ENCODE measurements at places on chromosomes 12 and 14.

DNA sequence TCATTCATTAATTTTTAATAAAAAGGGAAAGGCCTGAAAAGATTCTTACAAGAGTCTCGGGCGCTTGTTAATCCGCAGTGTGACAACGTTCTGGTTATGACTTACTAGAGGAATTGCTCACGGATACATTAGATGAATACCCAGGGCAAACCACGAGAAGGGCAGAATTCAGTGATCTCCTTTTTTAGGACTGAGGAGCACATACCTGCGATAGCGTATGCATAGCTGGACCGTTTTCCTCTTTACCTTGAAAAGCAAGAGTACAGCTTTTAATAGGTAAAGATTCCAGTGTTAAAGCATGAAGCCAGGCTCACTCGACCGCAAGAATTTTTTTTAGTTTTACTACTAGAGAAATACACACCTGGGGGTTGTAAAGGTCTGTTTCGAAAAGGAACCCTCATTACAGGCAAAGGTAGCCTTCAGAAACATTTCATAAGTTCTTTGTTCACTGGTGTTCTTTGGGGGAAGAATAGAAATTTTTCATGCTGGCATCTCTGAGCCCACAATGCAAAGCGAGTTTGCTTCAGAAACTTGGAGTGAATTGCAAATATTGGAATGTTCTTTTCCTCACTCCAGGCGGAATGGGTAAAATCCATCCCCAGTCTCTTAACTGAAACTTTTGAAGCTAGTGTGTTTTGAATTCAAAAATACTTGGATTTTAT lies 953 bp downstream of the MAPK1IP1L start:
- DNase-seq: no peak

GRCh38 chr12:65747338-65747737 lies 76.9 kb upstream of the HMGA2 start:
- no peak for DNase-seq

GRCh38 chr14:72519543-72519942 lies 374.4 kb downstream of the DPF3 start:
- DNase-seq: no peak

DNA sequence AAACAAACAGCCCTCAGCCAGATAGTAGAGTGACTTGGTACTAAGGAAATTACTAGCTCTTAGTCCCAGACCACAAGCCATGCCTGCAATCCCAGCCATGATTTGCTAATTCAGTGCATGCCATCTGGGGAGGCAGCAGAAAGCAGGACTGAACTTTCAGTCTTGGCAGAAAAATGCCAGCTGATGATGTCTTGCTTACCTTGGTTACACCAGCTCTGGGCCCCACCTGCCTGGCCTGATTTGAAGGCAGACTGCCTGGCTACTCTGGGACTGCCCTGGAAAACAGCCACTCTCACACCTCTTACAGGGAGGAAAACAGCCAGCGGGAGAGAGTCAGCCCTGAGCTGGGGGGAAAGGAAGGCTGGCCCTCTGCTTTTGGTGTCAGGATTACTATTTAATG lies 4.6 kb upstream of the UNC119B start:
- DNase-seq: no peak

Measured in activated CD4-positive, alpha-beta memory T cell treated with anti-CD3 and anti-CD28 coated beads, Interleukin-2, amount 10 ng/mL, durations not matched to agents 7 days and 5 days (primary cell).